Psoas muscle (tissue), 8 donors: ENCODE measurements at places on chromosomes 2 and 18. TPM values are rescaled to one million over a fixed set of nuclear protein-coding genes. Genes with fewer than 3 reads are reported as not detected.

Gene DNPEP
- 88.3 TPM for total RNA-seq

DNA sequence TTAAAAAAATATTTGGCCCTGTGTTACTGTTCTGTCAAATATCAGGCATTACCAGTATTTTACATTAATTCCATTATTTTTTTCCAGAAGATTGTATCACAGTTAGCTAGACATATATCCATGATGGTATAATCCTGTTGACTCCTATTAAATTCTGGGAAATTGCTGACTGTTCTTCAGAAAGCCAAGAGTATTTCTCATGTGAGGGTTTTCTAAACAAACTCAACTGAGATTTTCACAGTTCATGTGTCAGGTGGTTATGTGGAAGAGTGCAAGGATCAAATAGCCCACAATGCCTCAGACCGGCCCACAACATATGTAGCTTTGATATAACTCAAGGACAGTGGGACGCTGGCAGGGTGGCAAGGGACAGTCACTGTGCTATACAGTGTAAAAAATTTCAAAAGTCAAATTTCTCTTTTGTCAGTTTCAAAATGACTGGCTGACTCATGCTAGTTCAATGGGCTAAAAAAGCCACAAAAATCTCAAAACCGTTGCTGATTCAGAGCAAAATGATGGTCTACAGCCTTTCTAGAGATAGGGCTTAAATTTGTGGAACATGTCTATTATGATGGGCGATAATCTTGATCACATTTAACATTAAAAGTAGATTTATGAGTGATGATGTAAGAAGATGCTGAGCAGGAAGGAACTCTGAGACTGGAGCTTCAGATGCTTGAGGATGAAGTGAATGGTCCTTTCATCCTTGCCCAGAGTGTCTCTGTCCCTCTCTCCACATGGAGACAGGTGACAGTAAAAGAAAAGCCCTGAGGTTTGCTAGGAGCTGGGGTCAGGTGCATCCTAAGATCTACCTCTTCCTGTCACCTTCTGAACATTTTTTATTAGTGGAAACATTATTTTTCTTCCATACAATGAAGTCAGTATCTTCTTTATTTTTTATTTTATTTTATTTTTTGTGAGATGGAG lies 175.8 kb upstream of the PIEZO2 start:
- no peak for DNase-seq

Gene MYO1B
- 8.6 TPM for total RNA-seq

- DNase-seq: no peak
Observed at GRCh38 chr2:26223018-26223417, 21.4 kb downstream of the HADHA start.

- no peak for DNase-seq
Observed at GRCh38 chr2:218891275-218892135, 10.9 kb downstream of the WNT10A start.

Gene GALNT5
- not detected for total RNA-seq

DNA sequence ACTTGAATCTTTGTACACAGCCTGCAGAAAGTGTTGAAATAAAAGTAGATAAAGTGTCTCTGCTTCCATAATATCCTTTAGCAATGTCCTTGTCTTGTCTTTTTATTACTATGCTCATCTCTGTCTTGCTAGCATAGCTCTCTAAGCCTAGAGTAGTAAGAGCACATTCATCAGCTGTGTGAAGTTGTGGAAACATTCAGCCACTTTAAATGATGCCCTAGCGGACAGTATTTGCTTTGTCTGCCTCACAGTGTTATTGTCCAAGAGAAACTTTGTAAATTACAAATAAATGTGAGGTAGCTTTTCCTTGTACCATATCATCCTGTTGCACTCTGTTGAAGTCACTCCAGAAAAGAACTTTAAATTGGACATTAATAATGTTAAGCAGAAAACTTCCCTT lies 60.3 kb upstream of the TTC21B start:
- no peak for DNase-seq

GRCh38 chr2:88216641-88217040 lies 46.5 kb downstream of the THNSL2 start:
- no peak for DNase-seq

DNA sequence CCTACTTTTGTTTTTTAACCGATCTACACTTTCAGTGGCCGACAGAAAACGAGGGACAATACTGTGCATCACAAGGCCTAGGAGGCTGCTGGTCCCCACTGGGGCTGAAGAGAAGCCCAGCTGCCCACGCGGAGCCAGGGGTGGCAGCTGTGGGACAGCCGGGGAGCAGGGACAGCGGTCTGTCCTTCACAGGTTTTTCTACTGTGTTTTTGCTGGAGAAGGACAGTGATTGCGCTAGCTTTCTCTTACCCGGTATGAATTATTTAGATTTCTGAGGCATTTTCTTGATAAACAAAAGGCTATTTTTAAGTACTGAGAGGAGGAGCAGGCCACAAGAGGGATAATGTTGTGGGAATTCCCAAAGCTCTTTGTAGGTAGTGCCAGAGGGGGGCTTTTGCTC lies 219.8 kb downstream of the ATAD2B start:
- DNase-seq: no peak
